ENCODE measurements at places on chromosomes 1 and 21.

DNA sequence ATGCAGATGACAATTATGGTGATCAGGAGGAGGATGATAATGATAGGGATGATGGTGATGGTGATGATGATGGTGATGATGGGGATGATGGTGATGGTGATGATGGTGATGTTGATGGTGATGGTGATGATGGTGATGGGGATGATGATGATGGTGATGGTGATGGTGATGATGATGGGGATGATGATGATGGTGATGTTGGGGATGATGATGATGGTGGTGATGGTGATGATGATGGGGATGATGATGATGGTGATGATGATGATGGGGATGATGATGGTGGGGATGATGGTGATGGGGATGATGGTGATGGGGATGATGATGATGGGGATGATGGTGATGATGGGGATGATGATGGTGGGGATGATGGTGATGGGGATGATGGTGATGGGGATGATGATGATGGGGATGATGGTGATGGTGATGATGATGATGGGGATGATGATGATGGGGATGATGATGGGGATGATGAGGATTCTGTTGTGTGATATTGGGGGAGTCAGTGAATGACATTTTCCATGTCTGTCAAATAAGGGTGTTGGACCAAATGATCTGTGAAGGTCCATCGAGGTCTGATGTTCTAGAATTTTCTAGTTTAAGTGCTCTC lies 65.6 kb upstream of the RPL11 start:
- no peak for DNase-seq

- no peak for DNase-seq
Measured at GRCh38 chr1:198123133-198123532, 33.7 kb upstream of the NEK7 start.

- DNase-seq: no peak
Measured at GRCh38 chr21:45590246-45590725, 48.0 kb upstream of the SLC19A1 start.

GRCh38 chr1:201656311-201657032 lies 117.5 kb downstream of the NAV1 start:
- DNase-seq: no peak

- DNase-seq: no peak
Measured at GRCh38 chr1:77085109-77085508, 134.1 kb downstream of the PIGK start.

DNA sequence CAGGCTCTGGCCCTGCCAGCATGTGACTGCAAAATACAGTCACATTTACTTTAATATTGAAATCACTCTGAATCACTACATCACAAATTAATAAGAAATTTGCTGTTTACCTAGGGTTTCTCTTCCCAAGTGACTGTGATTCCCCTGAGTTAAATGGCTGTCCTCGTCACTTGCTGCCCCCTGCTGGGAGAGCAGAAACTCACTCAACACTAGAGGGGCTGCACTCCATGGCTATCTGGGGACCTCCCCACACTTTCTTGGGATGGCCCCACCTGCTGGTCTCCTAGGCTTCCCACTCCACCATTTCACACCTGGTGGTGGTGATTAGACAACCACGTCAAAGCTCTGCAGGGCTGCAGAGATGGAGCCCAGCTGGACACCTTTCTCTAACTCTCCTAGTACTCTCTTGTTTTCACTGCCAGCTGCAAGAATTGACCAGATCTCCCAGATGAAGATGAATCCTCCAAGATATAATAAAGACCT lies 63.4 kb downstream of the CD2 start:
- peak; percentile 8 for DNase-seq

- no peak for DNase-seq
Measured at GRCh38 chr1:57138432-57139078, 172.7 kb upstream of the C8B start.

Data from LNCaP clone FGC (cell line).